ENCODE measurements at places on chromosomes 7 and 10.

DNA sequence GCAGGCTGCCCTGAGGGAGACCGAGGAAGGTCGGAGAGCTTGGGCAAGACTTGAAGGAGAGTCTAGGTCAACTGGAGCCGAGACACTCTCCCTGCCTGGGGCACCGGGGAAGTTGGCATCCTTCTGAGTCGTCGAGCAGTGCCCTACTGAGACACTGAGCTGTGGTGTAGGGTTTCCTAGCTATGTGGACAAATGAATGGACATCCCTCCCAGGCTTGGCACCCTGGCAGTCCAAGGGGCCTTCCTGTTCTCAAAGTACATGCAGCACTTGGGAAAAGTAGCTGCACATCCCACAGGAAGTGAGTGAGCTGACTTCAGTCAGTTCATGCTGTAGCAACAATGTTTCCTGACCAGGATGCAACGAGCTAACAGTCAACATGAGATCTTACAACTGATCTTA lies 57.2 kb upstream of the INPP5A start:
- DNase-seq: no peak

GRCh38 chr7:96320442-96320841 lies 1.5 kb downstream of the SLC25A13 start:
- no peak for DNase-seq

DNA sequence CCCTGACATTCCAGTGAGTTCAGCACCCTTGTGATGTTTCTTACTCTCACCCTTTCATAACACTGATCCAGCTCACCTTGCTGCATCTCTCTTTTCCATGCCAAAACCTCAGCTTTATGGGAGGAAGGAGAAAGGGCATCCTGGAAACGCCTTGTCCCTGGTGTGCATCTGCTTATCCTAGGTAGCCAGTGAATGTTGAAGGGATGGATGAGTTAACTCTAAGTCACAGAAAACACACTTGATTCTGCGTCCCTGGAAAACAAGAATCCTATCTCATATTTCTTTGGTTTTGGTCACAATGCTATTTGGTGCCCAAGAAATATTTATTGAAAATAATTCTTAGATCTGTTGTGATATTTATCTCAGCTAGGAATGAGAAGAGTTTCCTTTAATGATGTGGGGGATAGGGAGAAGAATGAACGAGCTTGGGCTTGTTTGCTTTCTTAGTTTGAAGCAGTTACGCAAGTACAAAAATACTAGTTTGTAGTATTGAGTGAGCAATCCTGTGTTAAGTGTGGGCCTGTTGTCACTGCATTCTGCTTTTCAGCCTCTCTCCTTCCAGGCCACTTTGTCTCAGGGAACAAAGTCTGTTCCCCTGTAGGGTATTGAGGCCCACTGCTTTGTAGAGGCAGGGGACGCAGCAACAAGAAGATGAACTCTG lies 126.5 kb downstream of the ARID5B start:
- no peak for DNase-seq

DNA sequence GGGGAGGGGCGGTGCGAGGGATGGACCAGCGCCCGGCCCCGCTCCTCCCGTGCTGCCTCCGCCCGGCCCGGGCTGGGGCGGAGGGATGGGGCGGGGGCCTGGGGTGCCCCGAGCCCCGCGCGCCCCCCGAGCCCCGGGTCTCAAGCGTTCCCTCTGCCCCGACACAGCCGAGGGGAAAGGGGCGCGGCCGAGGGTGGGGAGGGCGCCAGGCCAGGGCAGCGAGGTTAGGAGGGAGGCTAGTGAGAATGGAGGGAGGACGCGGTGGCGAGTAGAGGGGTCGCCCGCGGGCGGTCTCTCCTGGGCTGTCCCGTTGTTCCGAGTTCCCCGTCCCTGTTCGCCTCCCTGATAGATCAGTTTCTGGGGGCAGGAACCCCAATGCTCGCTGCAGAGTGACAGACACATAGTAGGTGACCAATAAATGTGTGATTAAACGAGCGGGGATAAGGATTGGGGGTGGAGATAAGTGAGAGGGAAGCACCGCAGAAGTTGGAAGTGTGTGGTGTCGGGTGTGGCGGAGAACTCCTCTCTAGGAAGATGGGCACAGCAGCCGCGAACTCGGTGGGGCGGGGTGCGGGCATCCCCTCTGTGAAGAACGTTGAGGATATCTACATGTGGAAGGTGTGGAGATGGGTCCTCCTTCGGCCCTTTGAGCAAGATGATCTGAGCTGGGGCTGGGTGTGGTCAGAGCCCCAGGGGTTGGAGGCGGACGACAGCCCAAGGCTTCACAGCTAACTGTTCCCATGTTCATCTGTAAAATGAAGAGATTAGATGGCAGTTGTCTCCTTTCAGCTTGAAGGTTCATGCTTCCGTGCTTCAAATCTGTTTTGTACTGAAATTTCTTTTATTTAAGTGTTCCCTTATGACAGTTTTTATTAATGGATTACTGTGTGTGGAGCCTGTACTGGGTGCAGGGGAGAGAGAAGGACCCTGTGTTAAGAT lies 580 bp downstream of the ZNF775 start:
- DNase-seq: peak; percentile 30

DNA sequence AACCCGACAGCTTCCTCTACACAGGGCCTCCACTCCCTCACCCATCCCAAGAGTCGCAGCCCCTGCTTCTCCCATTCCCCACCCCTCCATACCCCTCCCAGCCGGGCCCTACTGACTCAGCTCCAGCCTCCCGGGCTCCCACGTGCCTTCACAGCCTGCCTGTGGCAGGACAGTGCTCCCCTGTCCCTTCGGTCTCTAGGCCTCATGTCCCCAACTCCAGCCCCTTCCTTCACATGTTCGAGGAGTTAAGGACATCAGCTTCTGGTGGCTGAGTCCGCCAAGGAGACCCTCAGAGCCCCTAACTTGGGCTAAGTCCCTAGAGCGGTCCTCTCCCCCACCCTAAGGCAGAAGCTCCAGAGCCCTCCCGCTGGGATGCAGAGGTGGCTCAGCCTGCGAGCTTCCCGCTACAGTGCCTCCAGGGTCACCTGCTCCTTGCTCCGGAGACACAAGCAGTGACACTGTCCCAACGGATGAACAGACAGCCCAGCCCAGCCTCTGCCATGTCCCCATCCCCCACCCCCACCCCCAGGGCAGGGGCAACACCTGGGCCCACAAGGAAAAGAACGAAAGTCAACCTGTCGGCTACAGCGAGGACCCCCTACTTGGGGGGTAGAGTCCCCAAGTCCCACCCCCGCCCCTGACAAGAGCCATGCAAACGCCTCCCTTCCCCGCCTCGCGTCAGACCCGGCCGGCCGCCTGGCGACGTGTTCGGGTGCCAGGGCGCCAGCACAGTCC lies 716 bp downstream of the SMARCD3 start:
- DNase-seq: no peak

DNA sequence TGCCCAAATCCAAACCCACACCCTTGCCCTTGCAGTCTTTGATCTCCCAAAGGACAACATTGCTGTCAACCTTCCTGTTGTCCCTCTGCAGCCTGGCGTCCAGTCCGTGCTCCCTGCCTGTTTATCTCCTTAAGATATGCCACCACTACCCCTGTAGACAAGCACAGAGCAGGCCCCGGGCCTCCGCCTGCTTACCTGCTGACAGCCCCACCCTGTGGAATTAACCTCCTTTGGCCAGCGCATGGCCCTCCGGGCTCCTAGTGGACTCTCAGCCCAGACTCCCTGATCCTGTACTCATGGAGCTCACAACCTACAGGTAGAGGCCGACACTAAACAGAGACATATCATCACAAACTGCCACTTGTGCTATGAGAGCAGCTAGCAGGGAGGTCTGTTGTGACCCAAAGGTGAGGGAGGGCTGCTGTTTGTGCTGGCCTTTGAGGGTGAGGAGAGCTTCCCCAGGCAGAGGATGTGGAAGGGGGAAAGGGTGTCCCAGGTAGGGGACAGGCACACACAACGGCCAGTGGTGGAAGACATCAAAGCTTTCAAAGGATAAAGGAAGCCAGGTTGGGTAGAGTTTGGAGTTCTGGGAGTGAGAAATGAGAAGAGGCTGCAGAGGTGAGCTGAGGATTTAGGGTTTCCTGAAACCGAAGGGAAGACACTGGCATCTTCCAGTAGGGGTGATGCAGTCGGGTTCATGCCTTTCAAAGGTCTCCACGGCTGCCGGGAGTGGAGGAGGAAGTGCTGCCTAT lies 174.5 kb upstream of the ZMIZ1 start:
- DNase-seq: no peak

DNA sequence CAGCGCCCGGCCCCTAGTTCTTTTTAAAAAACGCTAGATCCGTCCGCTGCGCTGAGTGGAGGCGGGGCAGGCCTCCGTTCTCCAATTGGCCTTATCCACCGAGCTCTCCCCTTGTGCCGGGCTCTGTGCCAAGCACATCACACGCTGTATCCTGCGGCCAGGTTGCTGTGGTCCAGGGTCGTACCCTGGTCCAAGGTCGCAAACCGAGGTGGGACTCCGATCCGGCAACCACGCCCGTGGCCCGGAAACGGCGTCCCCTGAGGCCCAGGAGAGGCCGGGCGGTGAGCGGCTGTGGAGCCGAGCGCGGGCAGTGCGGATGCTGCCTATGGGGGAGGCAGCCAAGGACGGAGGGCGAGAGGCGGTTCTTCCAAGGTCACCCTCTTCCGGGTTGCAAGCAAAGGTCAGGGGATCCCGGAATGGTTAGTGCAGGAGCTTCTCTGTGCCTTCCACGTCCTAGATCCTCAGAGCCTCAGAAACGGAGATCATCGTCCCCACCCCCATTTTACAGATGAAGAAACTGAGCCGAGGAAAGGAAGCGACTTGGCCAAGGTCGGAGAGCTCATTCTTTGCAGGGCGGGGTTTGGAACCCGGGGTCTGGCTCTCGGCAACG lies 72.4 kb upstream of the LRRC4 start:
- peak; percentile 25 for DNase-seq

DNA sequence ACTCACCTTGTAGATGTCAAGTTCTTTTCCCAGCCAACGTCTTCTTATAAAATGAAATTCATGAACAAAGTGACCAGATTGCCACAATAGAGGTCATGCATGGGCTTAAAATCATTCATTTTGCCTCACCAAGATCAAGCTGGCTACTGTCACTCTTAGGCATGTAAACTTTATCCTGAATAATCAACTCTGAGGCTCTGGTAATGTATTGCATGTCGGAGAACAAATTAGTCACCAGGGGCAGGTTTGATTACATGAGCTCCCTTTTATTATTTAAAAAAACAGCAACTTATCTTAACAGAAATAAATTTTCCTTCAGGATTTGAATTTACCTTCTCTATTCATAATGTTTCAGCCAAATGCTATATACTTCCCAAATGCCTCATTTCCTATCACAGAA lies 112.9 kb upstream of the SP4 start:
- no peak for DNase-seq

DNA sequence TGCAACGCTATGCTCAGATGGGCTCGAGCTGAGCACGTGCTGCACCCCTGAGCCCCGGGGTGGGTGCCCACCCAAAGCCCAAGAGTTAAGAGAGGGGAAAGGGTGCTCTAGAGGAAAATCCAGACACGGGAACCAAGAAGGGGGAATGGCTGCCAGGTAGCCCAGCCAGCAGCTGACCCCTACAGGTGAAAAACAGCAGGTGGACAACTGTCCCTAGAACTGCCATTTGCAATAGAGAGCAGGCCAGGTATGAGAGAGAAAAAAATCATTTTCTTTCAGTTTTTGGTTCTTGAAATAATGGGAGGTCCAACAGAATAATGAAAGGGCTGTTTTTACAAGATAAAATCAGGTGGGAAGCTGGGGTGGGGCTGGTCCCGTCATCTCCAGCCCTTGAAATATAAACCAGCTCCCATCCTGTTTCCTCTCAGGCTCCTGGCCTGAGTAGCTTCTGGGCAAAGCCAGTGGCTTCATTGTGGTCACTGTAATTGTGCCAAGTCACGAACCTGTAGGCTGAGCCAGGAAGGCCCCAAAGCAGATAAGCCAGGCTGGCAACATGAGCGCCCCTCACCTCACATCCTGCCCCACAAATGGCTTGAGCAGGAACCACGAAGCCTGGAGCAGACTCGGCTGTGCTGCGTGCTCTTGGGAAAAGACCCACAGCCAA lies 257.8 kb downstream of the SNX10 start:
- no peak for DNase-seq

DNA sequence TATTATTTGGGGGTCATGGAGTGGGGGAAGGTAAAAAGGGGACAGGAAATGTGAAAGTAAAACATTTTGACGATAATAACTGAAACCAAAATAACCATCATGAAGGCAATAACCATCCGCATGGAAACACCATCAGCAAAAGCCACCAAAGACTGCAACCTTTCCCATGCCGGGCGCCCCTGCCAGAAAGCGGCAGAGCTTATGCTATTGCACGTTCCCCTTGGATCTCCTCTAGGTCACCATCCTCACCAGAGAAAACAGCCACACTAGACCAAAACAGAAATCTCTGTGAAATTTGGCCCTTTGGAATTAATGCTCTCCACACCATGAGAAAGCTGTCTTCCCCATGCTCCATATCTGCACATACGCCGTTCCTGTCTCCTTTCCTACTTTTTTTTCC lies 31.1 kb downstream of the DRGX start:
- no peak for DNase-seq

DNA sequence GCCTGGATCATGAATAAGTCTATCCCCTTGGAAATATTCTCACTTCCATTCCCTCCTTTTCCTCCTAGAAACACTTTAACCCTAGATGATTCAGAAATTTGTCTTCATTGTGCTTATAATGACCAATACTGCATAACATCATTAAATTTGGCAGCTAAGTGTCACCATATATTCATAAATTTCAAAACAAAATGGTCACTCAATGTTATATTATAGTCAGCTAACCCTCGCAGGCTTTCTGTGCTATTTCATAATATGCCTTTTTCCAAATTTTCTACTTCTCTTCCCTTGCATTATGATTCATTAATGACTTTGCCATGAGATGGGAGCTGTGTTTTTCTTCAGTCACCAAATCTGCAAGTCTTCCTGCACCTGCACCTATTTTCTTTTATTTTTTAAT lies 308.3 kb upstream of the AKR1E2 start:
- DNase-seq: no peak

GRCh38 chr10:16156681-16157080 lies 280.1 kb upstream of the PTER start:
- DNase-seq: no peak

- DNase-seq: no peak
Observed at GRCh38 chr7:41261080-41261479, 441.8 kb downstream of the INHBA start.

GRCh38 chr7:99551334-99551733 lies 580 bp downstream of the FAM200A start:
- no peak for DNase-seq

GRCh38 chr10:12252882-12253546 lies 57.0 kb downstream of the CDC123 start:
- DNase-seq: peak; percentile 17
